GM12878 (cell line): ENCODE measurements at places on chromosomes 1 and 21.
A peak's percentile ranks its signal among the peaks of the same experiment; 100 is the strongest.

GRCh38 chr1:100799548-100799947 is 80.0 kb downstream of the VCAM1 start:
- DNase-seq = no peak

DNA sequence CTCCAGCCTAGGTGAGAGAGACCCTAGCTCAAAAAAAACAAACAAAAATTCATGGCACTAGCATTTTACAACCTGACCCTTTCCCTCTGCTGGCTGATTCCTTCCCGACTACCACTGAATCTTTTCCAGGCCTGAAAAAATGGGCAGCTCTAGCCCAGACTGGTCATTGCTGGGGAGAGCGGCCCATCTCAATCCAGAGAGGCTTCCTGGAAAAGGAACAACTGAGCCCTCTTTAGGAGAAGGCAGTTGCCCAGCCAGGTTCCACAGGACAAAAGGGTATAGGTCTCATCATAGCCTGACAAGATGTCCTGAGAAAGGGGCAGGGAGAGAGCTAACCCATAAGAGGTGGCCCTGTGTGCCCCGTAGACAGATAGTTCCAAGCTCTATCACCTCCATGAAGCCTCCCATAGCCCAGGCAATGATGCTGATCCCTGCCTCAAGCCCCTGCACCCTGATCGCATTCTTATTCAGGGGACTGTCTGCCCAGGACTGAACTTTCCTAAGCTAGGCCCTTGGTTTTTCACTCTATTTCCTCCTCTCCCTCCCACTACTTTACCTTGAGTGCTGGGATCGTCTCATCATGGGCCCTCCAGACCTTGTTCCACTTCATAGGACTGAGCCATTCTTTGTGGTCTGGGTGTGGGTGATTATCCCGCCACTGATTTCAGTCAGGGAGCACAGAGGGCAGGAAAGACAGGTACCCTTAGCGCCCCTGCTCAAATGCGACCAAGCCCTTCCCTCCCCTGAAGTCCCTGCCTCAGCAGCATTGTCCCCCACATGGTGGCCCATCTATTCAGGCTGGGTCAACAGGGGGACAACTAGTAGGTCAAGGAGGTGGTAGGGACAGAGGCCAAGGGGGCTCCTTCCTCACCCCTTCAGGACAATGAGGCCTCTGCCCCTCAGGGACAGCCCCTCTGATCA is 18.2 kb downstream of the RHBG start:
- DNase-seq = no peak

GRCh38 chr1:203017692-203018091 is 8.6 kb upstream of the PPFIA4 start:
- no peak for DNase-seq

DNA sequence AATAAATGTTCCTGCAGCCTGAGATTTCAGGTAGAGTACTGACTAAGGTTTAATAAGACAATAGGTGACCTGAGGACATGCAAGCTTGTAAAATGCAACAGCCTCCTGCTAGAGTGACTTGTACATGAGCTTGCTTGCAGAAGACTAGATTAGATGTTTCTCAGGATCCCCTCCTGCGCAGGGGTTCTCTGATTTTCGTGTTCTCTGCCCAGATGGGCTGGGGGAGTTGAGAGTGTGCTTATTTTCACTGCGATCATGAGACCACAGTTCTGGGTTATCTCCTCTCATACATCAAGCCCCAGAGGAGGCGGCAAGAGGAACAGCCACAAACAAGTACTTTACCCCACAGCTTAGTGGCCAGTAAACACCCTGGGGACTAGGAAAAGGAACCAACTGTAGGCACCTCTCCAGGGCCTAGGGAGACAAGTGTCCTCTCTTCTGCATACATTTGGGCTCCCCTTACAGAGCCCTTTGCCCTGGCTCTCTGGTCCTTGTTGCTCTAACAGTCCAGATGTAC is 8.0 kb downstream of the TMEM81 start:
- DNase-seq = no peak

GRCh38 chr1:10803971-10804820 is 7.8 kb upstream of the CASZ1 start:
- DNase-seq = no peak

DNA sequence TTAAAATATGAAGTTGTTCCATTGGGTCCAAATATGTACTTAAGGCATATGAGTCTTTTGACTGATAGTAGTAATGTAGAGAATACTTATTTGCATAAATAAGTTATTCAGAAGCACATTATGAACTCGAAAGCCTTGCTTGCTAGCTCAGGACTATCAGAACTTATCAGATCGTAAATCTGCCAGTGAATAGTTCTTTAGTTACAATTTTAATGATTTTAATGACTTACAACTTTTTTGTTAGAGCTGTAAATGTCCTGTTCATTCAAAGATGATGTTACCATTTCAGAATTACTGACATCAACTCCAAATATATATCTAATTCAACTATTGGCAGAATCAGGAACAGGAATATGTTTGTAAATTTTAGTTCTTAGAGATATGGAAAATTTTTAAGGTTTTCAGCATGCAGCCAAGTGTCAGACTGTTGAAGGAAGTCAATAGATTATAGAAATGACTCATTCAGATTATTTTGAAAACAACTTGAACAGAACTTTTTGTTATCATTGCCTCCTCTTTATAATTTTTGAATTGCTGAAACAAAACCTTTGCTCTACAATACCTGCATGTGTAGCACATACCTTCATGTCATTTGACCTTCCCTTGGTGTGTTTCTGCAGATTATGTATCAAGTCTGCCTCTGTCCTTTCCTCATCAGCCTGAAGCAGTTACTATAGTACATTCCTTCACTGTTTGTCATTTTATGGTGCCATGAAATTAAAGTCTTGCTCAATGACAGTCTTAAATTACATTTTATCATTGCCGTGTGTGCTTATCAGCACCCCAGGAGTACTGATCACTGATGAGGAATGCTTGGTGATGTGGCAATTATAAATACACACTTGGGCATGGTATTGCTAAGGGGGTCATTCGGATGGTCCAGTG is 44.9 kb downstream of the LRRC8D start:
- DNase-seq = no peak

DNA sequence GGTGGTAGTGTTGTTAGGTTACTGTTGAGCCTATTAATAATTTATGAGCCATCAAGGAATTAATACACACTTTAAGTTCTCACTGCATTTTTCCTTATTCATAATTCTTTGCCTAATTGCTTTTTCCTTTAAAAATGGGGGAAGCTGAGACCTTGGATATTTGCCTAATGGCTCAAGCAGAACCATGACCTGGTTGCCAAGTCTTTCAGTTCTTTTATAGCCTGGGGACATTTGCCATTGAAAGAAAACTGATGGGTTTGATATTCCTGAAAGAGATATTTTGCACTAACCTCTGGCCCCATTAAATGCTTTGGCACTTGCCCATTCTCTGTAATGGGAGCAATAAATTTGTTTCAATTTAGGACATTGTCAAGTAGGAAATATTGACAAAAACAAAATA is 18.5 kb upstream of the LRRC53 start:
- DNase-seq = no peak

GRCh38 chr1:58975888-58976287 is 192.0 kb upstream of the JUN start:
- no peak for DNase-seq

- no peak for DNase-seq
These were observed 75.4 kb downstream of the PLD5 start for GRCh38 chr1:242448910-242449645.

DNA sequence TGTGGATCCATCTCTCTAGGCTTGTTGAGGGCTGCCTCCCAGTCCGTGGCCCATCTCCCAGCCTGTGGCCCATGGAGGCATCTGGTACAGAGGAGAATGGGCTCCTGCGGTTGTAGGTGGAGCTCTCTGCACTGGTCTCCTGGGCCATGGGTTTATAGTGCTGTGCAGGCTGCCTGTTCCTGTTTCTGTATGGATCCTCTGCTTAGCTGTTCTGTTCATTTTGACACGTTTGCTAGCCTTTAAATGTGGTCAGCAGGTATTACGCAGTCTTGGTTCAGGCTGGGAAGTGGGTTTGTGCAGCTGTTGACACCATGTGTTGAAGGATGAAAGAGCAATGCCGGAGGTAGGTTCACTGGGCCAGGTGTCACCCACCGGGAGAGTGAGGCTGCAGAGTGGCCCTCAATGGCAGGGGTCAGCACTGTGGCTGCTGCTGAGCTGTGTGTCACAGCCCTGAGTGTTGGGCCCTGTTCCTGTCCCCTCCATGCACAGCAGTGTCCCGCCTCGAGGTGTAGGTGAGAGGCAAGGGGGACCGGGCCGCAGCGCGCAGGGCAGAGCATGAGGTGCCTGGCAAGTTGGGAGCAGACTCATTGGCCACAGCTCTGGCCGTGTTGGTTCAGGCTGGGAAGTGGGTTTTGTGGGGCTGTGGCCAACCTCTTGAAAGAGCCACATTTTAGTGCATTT is 39.0 kb downstream of the SNAP47 start:
- no peak for DNase-seq

GRCh38 chr1:14658642-14659041 is 60.2 kb downstream of the KAZN start:
- DNase-seq = no peak

DNA sequence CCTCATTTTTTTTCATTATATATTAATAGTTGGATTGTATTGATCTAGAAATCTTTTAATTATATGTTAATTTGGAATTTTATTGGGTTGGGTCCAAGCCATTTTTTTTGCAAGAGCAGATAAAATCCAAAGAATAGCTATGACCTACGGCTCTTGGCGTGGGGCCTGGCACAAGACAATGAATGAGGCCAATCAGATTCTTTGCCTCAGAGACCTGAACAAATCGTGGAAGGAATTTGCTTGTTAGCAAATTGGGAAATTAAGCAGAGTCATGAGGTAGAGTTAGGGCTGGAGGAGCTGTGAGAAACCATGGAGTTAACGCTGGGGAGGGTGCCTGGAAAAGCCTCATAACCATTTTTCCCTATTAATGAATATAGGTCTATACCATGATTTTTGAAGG is 40.1 kb downstream of the CAMSAP2 start:
- DNase-seq = no peak

- DNase-seq = peak; percentile 69
These were observed 15.5 kb downstream of the LYPLAL1 start for GRCh38 chr1:219189021-219189824.

GRCh38 chr1:30975217-30975616 is 66.7 kb upstream of the SDC3 start:
- no peak for DNase-seq

DNA sequence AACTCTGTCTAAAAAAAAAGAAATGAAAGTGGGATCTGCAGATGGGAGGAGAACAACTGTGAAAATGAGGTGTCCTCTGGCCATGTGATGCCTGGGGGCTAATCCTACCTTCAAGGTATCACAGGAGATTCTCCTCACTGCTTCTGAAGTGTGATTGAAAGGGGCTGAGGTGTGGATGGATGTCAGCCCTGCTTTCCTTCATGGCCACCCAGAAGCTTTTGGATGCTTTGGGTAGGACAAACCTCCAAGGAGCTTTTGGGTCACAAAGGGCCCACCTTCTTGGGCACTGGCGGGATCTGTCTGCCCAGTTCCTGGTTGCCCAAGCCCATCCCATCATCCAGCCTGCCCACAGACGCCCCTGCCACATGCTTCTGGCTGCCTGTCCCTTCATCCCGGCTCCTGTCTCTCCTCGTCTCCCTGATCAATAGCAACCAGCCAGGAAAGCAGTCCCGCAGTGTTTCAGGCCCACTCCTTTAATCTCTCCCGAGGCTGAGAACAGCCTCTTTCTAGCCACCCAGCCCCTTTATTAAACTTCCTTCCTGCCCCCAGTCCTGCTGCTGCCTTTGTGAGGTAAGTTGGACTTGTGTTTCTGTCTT is 87.2 kb downstream of the MAN1C1 start:
- DNase-seq = no peak

GRCh38 chr1:160629286-160630210 is 17.3 kb downstream of the SLAMF1 start:
- DNase-seq = no peak

GRCh38 chr1:160834945-160835565 is 27.6 kb downstream of the CD244 start:
- DNase-seq = no peak

- DNase-seq = no peak
These were observed 41.2 kb upstream of the FOXO6 start for GRCh38 chr1:41319807-41320711.

DNA sequence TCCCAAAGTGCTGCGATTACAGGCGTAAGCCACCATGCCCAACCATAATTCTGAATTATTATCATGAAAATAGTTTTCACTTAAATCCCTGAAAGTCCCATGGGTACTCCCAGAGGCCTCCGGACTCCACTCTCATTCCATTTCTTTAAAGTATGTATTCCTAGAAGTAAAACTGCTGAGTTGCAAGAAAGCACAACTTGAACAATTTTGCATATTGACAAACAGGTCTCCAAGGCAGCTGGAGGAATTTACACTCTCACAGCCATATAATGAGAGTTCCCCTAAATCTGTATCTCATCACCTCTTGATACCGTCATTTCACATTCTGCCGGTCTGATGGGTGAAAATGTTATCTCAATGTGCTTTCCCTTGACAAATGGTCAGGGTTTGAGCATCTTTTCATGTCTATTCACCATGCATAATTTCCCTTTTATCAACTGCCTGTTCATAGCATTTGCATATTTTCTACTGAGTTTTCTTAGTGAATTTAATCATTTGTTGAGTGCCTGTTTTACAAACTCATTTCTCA is 129.4 kb downstream of the SMYD3 start:
- DNase-seq = no peak

DNA sequence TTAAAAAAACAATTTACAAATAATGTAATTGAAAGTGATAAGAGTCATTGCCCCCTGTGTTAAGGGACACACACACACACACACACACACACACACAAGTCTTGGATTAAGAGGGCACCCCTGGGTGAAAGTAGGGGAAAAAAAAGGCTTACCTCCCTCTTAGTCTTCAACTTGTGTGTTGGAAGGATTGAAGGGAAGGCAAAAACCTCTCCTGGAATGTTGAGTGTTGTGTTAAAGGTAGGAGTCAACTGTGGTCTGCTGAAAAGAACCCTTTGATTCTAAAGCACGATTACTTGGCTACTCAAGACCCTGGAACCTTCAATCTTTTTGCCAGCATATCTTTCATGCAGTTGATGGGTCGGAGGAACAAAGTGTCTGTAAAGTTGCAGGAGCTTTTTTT is 6.4 kb downstream of the PBX1 start:
- no peak for DNase-seq
